ENCODE measurements at places on chromosomes 3 and 15.

DNA sequence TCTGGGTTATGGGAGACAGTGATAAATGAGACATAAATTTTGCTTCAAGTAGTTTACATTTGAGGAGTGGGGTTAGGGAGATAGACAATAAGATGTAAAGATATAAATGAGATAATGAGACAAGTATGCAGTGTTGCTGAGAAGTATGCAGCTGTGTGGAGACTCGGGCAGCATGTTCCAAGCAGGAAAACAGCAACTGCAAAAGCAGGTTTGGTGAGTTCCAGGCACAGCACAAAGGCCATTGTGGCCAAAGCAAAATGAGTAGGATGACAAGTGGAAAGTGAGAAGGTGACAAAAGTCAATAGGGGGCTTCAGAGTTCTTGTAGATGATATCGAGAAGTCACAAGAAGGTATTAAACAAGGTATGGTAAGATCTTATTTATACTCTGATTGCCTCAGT, 259.1 kb upstream of the PEX5L start:
- no peak for DNase-seq

GRCh38 chr15:76575274-76575673, 238.7 kb downstream of the ISL2 start:
- DNase-seq, result no peak

- DNase-seq, result no peak
Measured at GRCh38 chr15:73282567-73283365, 86.0 kb downstream of the HCN4 start.

DNA sequence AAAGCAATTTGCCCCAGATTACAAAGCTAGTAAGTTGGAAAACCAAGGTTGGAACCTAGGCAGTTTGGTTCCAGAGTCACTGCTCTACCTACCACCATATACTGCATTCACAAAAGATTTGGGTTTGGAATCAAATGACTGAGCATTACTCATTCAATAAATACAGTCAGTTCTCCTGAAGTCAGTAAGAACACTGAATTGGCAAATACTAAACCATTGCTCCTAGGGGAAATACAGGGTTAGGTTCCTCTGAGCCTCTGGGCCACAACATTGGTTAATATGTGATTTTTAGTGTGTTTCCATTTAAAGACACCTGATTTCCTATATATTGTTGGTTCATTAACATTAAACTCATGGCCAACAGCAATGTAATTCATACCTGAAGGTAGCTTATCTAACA, 2.1 kb upstream of the EIF5A2 start:
- no peak for DNase-seq

- DNase-seq, result peak; percentile 69
Measured at GRCh38 chr15:67882487-67883233, 42.8 kb upstream of the RNU6-1 start.

DNA sequence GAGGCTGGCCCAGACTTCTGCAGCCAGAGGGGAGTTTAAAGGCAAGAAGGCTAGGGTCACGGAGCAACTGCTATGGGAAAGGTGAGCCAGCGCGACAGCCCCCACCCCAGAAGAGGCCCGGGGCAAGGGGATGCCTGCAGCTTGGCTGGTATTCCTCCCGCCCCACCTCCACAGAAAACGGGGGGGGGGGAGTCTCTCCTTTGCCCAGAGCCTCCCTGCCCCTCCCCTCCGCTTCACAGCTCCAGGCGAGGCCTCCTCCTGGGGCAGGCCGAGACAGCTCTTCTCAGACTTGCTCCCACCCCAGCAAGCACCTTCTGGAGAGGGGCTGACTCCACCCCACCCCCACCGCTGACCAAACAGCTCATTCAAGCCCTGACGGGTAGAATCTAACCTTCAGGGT, 13.4 kb downstream of the ANP32A start:
- no peak for DNase-seq

DNA sequence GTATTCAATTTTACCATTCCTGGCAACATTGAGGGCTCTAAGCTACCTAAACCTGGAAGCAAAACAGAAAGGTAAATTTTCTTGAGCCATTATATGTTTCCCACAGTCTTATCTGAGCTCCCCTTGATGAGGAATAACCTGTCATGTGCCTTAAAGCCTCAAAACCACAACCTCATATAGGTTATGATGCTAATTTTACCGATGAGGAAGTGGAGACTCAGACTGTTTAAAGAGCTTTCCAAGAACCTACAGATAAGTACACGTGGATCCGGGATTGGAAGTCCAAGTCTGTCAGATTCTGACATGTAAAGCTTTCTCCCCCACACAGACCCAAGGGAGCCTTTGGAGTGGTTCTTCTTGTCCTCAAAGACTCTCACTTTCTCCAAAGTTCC, 140.5 kb downstream of the SEMA6D start:
- no peak for DNase-seq

GRCh38 chr3:119098619-119099222, 47.2 kb upstream of the TEX55 start:
- no peak for DNase-seq

DNA sequence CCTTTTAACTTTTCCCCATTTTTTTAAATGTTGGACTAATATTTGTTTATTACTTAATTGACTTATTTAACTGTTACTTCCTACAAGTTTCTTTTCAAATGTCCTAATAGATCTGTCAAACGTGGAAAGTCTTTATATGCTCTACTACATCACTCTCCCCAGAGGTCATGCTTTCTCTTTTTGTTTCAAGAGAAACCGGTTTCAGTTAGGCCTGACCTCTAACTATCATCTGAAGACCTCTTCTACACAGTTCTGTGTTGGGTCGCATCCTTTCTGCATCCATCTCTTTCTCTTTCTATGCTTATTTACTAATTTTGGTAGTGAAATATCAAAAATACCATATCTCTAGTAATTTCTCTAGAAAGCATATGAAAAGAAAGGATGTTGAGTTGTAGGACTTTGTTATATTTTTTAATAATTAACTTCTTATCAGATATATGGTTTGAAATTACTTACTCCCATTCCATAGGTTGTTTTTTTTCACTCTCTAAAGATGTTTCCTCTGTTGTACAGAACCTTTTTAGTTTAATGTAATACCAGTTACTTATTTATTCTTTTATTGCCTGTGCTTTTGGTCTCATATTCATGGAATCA, 781.2 kb upstream of the ARPP21 start:
- DNase-seq, result no peak

DNA sequence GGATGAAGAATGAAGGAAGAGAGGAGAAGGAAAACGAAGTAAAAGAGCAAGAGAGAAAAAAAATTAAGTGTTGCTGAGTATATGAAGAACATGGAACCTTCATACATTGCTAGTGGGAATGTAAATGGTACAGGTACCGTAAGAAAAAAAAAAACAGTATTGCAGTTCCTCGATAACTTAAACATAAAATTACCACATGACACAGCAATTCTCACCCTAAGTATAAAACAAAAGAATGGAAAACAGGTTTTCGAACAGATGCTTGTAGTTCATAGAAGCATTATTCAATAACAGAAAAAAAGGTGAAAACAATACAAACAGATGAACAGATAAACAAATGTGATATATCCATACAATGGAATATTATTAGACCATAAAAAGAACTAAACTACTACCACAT, 51.6 kb downstream of the SENP7 start:
- no peak for DNase-seq

GRCh38 chr3:77189684-77190083, 149.8 kb downstream of the ROBO2 start:
- no peak for DNase-seq

GRCh38 chr15:56783156-56783856, 50.0 kb upstream of the ZNF280D start:
- no peak for DNase-seq
